ENCODE measurements at places on chromosomes 3 and 15. TPM values are rescaled to one million over a fixed set of nuclear protein-coding genes. Genes with fewer than 3 reads are reported as not detected.

DNA sequence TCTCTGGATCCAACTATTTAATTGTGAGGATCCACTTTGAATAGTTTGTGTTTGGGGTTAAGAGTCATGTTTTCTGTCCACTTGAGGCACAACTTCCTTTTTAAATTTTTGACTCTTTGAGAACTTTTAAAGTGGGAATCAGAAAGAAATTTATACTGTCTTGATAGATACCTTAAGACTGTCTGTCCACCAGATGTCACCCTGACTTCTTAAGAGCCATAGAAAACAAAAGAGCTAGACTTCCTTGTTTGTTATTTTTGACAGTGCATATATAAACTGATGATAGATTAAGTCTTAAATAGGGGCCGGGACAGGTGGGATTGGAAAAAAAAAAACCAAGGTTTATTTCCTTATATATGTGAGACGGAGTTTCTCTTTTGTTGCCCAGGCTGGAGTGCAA lies 52.1 kb upstream of the WDR72 start:
- no peak for DNase-seq

GRCh38 chr15:70220490-70221096 lies 122.9 kb upstream of the TLE3 start:
- no peak for DNase-seq

- no peak for DNase-seq
These were observed 1.6 kb upstream of the TTLL3 start for GRCh38 chr3:9808345-9809037.

DUOX2 gene
- 0.03 TPM for polyA plus RNA-seq

GRCh38 chr3:151093905-151094304 lies 8.4 kb downstream of the MED12L start:
- no peak for DNase-seq

- DNase-seq = no peak
These were observed 70.8 kb downstream of the SCN11A start for GRCh38 chr3:38980938-38981337.

GRCh38 chr3:131216801-131217200 lies 164.8 kb upstream of the NUDT16 start:
- no peak for DNase-seq

TRIM42 gene
- polyA plus RNA-seq = not detected

IL5RA gene
- polyA plus RNA-seq = 0.73 TPM

- no peak for DNase-seq
These were observed 204.0 kb downstream of the OSBPL10 start for GRCh38 chr3:31777092-31777491.

PLCB2 gene
- 10.8 TPM for polyA plus RNA-seq

DNA sequence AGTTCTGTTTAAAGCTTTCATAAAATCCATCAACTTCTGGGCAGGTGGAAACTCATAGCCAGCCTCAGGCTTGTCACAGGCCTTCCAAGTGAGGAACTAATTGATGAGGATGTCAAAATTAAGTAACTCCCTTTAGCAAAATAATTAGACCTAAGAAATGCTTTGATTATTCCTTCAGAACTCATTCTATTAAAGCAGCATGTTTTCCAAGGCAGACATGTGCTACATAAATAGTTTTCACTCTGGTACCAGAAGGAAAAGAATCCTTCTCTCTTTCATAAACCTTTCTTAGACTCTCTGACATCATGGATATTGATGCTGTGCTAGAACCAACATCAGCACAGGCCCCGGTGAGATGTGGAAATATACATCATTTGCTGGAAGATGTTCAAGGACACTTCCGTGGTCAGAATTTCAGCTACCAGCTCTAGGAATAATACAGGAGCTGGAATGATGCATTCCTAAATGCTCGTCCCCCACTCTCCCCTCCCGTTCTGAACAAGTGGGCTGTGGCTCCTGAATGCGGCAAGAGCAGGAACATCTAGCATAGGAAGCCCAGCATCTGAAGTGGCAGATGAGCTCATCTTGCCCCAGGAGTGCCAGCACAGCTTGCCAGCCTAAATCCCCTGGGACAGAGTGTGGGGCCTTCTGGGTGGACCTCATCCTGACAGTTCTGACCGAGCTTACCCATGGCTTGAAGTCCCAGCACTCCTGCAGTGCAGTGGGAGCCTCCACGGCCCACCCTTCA lies 82.4 kb downstream of the WWTR1 start:
- DNase-seq = no peak

PRTG gene
- polyA plus RNA-seq = 15.8 TPM

CCR8 gene
- not detected for polyA plus RNA-seq

DNA sequence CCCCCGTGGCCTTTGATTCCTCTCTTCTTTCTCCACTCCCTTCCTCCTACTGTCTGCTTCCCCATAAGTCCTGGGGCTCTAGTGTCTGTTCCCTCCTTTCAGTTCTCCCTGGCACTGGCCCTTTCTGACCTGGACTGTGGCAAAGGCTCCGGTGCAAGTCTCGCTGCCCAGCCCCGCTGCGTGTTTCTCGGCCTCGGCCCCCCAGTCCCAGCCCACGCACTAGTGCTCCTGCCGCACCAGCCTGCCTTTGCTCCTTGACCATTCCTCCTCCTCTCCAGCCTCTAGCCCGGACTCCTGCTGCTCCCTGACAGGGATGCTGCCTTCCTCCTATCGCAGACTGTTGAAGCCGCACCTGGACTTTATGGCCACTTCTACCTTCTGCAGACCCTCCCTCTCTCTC lies 2.1 kb downstream of the TM6SF1 start:
- no peak for DNase-seq

DNA sequence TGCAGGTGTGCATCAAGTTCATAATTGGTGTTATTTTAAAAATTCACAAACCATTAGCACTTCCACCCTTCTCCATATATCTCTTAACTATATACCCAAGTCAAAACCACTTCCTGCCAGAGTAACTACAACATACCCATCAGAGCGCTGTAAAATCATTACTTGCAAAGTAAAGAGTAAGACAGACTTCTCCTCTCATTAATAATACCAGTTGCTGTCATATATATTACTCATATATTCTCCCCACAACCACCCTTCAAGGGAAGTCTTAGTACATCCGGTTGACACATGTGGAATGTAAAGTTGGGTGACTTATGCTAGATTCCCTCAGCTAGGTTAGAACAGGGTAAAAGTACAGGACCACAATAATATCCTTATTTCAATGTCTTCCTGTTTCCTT lies 5.6 kb downstream of the TERC start:
- no peak for DNase-seq

GRCh38 chr15:74843891-74844299 lies 939 bp upstream of the ULK3 start:
- DNase-seq = no peak

DNA sequence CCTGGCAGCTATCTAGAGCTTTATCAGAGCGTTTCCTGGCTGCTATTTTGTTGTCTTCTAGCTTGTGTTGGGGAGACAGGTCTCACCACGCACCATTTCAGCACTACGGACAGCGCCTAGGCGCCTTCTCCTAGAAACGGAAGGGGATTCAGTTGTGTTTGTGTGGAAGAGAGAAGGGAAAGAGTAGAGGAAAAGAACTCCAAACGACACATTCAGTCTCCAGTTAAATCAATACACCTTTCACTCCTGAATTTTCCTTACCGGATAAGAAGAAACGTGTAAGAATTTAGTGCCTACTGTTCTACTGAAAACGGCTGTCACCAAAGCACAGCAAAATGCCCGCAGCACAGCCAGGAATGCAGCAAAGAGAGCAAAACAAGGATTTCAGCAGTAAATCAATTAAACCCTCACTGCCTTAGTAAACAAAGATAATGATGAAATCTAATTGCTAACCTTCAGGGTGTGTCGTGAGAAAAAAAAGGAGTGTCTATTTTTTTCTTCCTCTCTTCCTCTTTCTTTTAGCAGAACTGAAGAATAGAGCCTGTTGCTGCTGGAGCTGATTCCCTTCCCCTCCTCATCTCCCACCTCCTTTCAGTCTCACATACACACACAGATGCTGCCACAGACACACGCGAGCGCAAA lies 412 bp upstream of the CTXN2 start:
- DNase-seq = peak; percentile 93

DNA sequence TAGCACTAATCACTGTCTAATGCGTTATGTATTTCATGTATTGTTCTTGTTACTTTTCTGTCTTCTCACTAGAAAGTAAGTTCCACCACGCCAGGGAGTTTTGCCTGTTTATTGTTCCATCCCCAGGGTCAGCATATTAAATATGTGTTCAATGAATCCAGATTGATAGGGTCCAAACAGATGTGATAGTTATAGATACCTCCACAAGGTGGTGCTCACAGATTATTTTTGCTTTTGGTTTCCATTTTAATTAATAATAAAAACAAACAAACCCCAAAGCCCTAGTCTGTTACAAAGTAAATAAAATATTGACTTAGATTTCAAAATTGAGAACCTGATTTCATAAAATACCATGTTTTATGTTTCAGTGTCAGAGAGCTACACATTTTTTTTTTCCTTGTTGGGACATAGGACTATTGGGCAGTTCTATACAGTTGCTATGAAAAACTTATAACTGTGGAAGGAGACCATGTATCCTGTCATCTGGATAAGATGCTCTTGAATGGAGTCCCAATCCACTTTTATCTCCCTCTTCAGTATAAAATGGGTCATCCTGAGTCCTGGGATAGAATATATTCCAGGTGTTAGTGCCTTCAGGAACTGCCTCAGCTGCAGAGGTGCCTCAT lies 12.4 kb downstream of the OTOL1 start:
- no peak for DNase-seq

NR2E3 gene
- polyA plus RNA-seq = 1.0 TPM

DAZL gene
- not detected for polyA plus RNA-seq

- DNase-seq = no peak
These were observed 1038.5 kb upstream of the NR2F2 start for GRCh38 chr15:95291898-95292472.

LRTM1 gene
- polyA plus RNA-seq = not detected

- no peak for DNase-seq
These were observed 109.8 kb downstream of the CHSY1 start for GRCh38 chr15:101141926-101142527.
